Right ventricle myocardium superior (tissue), 1 donor: ENCODE measurements at places on chromosomes 6 and 20. TPM values are rescaled to one million over a fixed set of nuclear protein-coding genes. Genes with fewer than 3 reads are reported as not detected.

Gene VTA1
- 36.0 TPM for total RNA-seq

Gene FAXC
- total RNA-seq = not detected

Gene ADGRF1
- not detected for total RNA-seq

Gene SALL4
- total RNA-seq = 0.03 TPM

Gene KCNQ5
- not detected for total RNA-seq

Gene PRSS35
- total RNA-seq = not detected

Gene PLCB1
- total RNA-seq = 6.3 TPM

Gene ASIP
- 18.9 TPM for total RNA-seq

Gene ARMH2
- total RNA-seq = not detected

Gene L3MBTL1
- total RNA-seq = 4.1 TPM

Gene BTBD3
- 28.4 TPM for total RNA-seq

Gene PLEKHG1
- 7.3 TPM for total RNA-seq
